Stimulated activated naive CD8-positive, alpha-beta T cell treated with anti-CD3 and anti-CD28 coated beads, Interleukin-15, amount 100 ng/mL, for 72 hours (primary cell): ENCODE measurements at places on chromosomes 1 and 21.

GRCh38 chr1:12215118-12215961, 14.5 kb upstream of the VPS13D start:
- no peak for DNase-seq

DNA sequence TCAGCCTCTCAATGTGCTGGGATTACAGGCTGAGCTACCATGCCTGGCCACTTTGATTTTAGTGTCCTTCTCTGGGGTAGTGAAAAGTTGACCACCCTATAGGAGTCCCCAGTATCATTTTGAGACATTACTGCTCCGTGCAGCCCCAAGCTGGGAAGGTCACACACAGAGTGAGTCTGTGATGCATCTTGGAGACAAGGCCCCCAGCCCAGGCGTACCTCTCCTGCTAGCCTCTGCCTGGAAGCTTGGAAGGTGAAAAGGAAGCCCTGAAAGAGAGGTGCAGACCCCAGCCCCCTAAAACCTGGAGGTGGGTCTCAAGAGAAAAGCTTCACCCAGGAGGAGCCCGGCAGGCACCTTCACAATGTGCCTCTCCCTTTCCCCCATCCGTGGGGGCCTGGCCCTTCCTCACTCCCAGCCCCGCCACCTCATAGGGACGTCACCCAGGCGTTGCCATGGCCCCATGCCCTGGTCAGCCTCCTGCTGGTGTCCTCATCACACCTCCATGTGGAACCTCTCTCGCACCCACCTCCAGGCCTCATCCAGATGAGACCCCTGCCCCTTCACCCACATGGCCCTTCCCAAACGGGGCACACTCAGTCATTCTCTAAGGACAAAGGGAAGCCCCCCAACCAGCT, 5.6 kb upstream of the ARF1 start:
- no peak for DNase-seq

GRCh38 chr1:228870041-228870713, 134.9 kb downstream of the RHOU start:
- DNase-seq = no peak

- peak; percentile 64 for DNase-seq
Observed at GRCh38 chr1:43934101-43934985, 742 bp downstream of the ARTN start.

GRCh38 chr1:3819771-3820200, 23.5 kb upstream of the LRRC47 start:
- no peak for DNase-seq

DNA sequence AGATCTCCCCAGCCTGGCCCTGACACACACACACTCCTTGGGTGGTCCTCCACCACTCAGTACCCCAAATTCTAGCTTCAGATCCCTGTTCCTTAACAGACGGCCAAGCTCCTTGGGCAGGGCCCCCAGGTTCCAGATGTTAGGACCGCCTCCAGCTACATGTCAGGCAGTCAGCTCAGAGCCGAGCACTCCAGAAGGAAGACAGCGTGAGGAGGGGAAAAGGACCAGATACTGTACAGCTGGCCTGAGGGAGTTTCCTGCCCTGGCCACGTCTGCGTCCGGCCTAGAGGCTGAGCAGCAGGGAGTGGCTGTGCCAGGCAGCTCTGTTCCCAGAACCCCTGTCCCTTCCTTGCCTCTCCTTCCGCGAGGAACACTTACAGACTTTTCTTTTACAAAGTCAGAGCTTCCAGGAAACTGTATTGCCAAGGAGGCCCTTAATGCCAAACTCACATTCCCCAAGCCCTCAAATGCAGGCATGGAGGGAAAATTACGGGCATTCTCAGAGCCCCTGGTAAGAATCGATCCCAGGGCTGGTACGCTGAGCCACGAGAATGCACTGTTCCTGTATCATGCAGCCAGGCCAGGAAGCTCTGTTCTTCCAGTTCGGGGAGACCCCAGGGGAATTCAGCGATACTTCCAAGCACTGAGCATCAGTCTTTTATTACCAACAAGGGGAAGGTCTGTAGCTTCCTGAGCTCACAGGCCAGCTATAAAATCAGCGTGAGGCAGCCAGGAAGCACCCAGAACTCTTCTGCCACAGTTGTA, 45.2 kb upstream of the CNTN2 start:
- no peak for DNase-seq

- no peak for DNase-seq
Observed at GRCh38 chr1:23179862-23180261, 11.2 kb upstream of the LUZP1 start.

GRCh38 chr1:23020706-23021405, 1.6 kb downstream of the KDM1A start:
- no peak for DNase-seq

- no peak for DNase-seq
Observed at GRCh38 chr1:240169188-240169587, 77.5 kb downstream of the FMN2 start.

DNA sequence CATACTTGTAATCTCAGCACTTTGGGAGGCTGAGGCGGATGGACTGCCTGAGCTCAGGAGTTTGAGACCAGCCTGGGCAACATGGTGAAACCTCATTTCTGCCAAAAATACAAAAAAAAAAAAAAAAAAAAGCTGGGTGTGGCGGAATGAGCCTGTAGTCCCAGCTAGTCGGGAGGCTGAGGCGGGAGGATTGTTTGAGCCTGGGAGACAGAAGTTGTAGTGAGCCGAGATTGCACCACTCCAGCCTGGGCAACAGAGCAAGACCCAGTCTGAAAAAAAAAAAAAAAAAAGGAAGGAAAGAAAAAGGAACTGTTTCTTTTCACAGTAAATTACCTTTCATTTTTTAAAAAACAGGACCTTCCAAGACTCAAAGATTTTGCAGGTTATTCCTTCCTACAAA, 29.5 kb downstream of the LIN9 start:
- no peak for DNase-seq

- DNase-seq = no peak
Observed at GRCh38 chr1:165629151-165629550, 1.9 kb upstream of the MGST3 start.

DNA sequence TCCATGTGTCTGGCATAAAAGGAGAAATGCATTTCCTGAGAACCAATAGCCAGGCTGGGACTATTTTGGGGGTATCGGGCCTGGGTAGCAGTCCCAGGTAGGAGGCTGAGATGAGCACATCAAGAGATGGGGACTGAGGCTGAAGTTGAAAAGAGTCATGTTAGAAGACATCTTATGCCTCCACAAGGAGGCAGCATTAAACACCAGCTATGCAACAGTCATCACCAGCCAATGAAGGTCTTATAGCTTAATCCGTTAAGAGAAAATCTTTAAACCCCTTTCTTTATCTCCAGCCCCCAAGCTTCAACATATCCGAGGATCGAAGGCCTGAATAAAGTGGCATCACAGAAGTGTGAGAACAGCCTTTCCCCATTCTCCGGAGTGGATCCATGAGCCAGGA, 640.7 kb upstream of the PTBP2 start:
- DNase-seq = no peak

- no peak for DNase-seq
Observed at GRCh38 chr1:50705041-50705440, 255.0 kb downstream of the FAF1 start.

- no peak for DNase-seq
Observed at GRCh38 chr1:246482805-246483568, 24.1 kb downstream of the SMYD3 start.

- DNase-seq = no peak
Observed at GRCh38 chr1:87814573-87814972, 485.9 kb downstream of the LMO4 start.

DNA sequence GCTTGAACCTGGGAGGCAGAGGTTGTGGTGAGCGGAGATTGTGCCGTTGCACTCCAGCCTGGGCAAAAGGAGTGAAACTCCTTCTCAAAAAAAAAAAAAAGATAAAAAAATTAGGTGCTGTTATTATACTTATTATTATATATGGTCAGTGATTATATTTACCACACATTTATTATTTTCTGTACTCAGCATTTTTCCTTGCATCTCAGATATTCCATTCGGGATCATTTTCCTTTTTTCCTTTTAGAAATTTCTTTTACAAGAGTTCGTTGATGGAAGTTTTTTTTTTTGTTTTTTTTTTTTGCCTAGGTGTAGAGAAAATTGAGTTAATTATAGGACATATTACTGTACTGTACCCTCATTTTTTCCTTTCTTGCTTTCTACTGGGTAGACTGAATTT, 13.5 kb downstream of the CCDC30 start:
- DNase-seq = no peak

GRCh38 chr21:17668479-17669140, 55.9 kb upstream of the BTG3 start:
- DNase-seq = no peak

- no peak for DNase-seq
Observed at GRCh38 chr1:217106231-217106901, 383.1 kb upstream of the ESRRG start.

- no peak for DNase-seq
Observed at GRCh38 chr1:84095308-84095707, 48.8 kb upstream of the PRKACB start.

- DNase-seq = no peak
Observed at GRCh38 chr1:9059891-9060744, 9.3 kb downstream of the SLC2A5 start.

- no peak for DNase-seq
Observed at GRCh38 chr1:247551721-247552120, 2.8 kb downstream of the GCSAML start.
